ENCODE measurements at places on chromosomes 5 and 9.

- no peak for DNase-seq
These were observed 265.5 kb upstream of the CD180 start for GRCh38 chr5:67462147-67462546.

- peak; percentile 86 for DNase-seq
These were observed 196.8 kb downstream of the AUH start for GRCh38 chr9:91164724-91165520.

DNA sequence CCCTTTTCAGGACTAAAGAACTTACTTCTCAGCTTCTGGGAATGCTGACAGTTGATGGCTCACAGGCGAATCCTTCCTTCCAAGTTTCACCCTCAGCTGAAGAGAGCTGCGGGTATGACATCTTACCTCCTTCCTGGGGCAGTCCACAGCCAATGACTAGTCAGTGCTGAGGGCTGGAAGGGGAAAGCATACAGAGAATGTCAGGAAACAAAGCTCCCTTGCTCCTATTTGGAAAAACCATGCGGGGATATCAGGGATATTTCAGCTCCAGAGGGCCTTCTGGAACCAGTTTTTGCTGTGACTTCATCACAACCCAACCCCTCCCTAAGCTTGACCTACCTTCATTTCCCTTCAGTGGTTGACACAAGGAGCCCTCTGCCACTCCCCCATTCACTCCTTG is 15.7 kb downstream of the FTMT start:
- DNase-seq = no peak

DNA sequence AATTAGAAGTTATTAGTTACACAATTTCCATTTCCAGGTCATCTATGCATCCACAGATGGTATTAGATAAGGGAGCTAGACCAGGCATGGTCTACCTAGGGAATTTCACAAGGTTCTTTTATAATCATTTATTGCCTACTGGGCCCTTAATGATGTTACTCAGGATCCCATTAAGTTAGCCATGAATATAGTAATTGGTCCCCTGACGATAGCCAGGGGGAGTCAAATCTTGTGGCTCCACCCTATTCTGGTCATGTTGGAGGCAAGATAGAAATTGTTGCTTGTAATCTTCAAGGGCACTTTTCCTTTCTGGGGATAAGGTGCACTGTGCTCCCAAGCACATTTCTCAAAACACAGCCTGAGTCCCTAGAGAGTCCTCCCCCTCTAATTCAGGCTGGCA is 14.1 kb upstream of the ELL2 start:
- DNase-seq = no peak

DNA sequence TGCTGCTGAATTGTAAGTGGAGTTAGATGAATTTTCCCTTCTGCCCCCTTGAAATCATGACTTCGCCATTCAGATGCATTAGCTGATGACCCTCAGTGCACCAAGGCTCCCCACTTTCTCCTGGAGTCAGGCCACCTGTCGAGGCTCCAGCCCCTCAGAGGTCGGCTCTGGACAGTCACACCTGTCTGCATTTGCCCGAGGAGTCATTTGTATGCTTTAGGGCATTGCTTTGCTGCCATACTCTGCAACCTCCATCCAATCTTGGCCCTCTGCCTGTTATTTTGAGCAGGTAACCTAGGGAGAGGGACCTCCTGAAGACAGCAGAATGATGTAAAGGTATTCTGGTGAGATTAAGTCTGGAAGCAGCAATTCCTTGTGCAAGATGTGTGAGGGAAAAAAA is 144.8 kb downstream of the MACROH2A1 start:
- DNase-seq = no peak

- no peak for DNase-seq
These were observed 81.1 kb downstream of the JAKMIP2 start for GRCh38 chr5:147701468-147701867.

- DNase-seq = no peak
These were observed 294.3 kb downstream of the FBXL7 start for GRCh38 chr5:15794052-15794985.

DNA sequence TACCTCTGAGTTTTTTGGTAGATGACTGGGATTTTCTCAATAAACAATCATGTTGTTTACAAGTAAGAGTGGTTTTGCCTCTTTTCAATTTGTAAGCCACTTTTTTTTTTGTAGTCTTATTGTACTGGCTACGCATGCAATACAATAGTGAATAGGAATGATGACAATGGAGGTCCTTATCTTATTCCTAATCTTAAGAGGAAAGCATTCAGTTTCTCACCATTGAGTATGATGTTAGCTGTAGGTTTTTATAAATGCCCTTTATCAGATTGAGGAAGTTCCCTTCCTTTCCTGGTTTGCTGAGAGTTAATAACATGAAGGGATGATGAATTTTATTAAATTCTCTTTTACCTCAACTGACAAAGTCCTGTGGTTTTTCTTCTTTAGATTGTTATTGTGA is 155.2 kb downstream of the ADAMTSL1 start:
- no peak for DNase-seq

- DNase-seq = peak; percentile 63
These were observed 160.8 kb upstream of the IER5L start for GRCh38 chr9:129338724-129339430.

GRCh38 chr5:93452255-93452654 is 128.8 kb downstream of the NR2F1-AS1 start:
- no peak for DNase-seq

- DNase-seq = no peak
These were observed 67.0 kb downstream of the CETN3 start for GRCh38 chr5:90342576-90342975.

DNA sequence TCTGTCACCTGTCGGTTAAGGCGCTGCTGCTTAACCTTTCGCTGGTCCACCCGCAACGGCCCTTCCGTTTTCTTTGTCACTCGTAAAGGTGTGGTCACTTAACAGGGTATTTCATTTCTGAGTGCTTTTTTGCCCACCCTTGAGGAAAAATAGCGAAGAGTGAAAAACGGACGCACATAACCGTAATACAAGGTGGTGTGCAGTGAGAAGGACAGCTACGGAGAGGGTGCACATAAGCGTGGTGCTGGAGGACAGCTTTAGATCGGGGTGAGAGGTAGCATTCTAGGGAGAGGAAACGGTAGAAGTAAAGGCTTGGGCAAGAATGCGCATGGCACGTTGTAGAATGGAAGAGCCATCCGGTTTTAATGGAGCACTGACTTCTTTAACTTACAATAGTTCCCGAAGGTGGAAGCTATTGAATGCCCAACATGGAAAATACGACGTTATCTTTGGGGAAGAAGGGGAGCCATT is 761 bp downstream of the CCT5 start:
- DNase-seq = peak; percentile 25

- no peak for DNase-seq
These were observed 1.4 kb downstream of the TJP2 start for GRCh38 chr9:69175486-69175885.

DNA sequence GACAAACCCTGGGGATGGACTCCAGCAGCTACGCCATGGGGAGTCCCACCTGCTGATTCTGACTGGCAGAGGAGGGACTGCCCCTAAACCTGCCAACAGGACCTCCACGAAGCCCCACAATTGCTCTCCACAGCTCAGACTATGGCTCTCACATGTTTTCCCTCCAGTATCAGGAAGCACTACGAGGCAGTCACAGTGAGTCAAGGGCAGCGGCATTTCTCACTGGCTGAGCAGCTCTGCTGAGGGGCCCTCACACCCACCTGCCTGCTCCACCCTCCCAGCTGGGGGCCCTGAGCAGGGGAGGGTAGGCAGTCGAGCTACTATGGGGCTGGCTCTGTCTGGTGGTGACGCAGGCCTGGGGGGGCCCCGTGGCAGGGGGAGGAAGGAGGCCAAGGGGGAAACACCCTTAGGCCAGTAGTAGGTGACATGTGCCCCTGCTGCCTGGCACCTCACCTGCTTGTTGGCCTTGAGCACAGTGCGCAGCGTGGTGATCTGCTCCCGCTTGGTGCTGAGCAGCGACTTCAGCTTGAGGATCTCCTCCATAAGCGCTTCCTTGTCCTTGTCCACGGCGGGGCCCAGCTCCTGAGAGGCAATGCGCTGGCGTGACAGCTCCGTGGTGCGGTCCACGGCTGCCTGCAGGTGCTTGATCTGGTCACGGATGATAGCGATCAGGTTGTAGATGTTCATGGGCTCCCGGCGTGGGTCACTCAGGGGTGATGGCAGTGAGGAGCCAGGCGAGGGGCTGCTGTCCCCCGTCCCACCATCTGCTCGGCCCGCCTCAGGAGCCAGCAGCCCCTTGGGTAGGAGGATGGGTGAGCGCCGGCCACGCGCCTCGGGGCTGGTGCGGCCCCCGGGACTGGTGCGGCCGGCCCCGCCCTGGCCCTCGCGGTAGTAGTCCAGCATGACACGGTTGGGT is 46.3 kb downstream of the BICD2 start:
- DNase-seq = no peak

DNA sequence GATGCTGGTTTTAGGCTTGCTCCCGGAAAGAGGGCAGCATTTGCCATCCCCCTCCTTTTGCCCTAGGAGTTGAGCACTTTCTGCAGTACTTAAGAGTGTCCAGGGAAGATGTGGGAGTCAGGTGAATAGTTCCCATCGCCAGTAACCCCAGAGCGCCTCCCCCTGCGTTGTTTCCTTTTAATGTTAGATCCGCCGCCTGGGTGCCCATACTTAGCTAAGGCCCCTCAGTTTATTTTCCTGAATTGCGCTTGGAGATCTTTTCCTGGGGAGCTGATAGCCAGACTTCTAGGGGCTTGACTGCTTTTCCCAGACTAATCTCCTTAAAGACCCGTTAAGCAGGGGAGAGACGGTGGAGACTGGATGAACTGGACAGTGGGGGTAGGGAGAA is 377 bp upstream of the PCDHAC2 start:
- peak; percentile 12 for DNase-seq

- no peak for DNase-seq
These were observed 21.5 kb downstream of the SNCAIP start for GRCh38 chr5:122333564-122333963.

- no peak for DNase-seq
These were observed 85.6 kb downstream of the CDH18 start for GRCh38 chr5:19902316-19902934.

- DNase-seq = no peak
These were observed 48.7 kb upstream of the C5orf47 start for GRCh38 chr5:173940269-173940668.

- no peak for DNase-seq
These were observed 6.8 kb downstream of the SLC36A1 start for GRCh38 chr5:151454166-151454565.

DNA sequence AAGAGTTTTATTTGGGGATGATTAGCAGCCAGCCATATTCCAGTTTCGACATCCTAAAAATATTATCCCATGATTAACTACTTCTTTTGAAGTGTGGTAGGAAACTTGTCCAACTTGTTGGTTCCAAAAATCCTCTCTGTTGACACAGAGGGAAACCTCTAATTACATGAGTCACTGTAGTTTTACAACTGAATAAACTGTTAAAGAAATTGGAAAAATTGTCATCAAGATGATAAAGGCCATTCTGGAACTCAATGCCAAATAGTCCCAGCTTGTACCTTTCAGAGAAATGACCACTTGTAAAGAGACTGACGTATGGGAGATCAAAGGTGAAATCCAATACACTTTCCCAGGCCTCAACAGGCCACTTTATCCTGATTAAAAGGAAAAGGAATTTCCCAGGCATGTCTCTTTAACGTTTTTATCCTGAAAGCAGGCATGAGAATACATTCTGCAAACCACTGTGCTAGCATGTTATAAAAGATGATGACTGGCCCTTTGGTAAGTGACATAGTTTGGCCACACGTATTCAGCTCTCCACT is 261.6 kb downstream of the GLIS3 start:
- no peak for DNase-seq

All from tongue (tissue), 3 donors.